ENCODE measurements at places on chromosomes 2 and 18.
A peak's percentile ranks its signal among the peaks of the same experiment; 100 is the strongest.

- no peak for DNase-seq
These were observed 24.9 kb downstream of the ACAA2 start for GRCh38 chr18:49788327-49788898.

DNA sequence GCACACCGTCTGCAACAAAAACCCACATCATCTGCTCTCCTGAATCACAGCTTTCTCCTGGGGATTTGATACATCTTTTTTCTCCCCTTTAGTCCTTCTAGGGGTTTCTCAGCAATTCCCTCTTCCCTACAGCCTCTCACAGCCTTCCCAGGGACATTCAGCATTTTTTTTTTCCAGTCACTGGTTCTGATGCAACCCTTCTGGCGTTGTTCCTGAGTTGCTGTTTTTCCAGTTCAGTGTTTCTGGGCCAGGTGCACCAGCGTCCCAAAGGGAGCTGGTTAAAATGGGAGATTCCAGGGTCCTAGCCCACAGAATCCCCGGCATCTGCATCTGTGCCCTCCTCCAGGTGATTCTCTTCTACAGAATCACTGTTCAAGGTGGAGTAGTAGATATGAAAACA, 36.1 kb downstream of the ADCY3 start:
- DNase-seq: no peak

DNA sequence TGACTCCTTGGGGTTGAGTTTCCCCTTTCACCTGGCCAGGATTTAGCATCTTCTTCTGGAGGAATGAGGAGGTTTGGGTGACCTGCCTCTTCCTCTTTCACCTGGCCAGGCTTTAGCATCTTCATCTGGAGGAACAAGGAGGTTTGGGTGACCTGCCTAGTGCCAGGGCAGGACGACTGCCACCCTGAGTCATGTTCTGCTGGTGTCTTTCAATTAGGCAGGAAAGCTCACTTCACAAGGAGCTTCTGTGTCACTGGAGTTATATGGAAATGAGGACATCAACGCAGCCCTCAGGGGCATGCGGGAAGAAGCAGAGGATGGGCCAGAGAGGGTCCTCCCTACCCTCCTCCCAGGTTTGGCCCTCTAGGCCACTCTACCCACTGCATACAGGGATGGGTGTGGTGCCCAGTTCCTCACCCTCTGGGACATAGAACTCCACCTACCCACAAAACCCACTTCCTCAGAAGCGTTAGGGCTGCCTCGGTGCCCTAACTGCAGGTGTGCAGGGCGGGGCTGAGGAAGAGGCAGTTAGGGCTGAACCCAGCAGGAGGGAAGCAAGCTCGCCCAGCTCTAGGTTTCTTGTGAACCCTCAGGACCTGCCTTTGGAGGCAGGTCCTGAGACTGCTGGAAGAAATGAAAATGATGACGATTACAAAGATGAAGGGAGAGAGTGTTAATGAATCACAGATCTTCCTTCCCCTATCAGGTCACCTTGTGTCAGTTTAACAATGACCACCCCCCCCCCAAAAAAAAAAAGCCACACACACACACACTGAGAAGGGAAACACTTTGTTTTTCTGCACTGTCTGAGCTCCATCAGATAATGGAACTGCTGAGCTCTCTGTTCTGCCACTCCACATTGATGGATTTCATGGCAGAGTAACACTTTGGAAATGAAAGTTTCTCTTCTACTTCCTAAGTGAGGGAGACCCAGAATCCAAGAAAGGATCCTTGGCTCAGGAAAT, 71.0 kb downstream of the ARL4C start:
- no peak for DNase-seq

DNA sequence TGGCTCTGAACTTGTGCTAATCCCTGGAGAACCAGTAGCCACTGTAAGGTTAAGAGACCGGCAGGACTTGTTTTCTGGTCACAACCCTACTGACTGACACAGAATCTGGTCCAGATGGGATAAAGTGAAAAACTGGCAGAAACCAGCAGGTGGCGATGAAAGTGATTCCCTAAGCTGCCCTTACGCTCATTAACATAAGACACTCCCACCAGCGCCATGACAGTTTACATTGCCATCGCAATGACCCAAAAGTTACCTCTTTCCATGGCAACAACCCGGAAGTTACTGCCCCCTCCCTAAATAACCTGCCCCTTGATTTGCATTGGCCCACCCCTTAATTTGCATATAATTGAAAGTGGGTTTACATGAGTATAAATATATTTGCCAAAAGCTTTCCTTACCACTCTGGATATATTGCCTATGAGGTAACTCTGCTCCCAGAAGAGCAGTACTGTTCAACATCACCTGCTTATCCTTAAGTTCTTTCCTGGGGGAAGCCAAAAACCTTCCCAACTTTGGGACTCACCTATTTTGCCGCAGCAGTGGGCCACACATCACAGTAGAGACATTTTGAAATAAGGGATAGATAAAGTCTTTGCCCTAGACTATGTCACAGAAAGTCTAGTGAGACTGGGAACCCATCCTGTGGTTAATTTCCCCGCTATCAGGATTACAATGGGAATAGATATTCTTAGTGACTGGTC, 35.8 kb upstream of the AFF3 start:
- DNase-seq: peak; percentile 52

DNA sequence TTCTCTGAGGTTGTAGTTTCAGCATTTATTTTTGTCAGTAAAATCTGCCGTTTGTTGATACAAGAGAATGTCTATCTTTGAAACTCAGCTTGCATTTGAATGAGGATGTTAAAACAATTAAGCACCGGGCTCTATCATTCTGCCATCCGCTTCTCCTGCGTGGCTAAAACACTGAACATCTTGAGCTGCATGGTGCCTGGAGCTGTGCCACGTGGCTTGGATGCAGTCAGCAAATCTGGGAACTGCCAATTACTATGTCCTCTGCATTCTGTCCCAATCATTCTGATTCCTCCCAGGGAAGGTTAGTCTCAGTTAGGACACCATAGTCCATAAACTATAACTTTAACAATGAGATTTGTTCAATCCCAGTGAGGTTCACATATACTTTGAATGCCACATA, 598.4 kb downstream of the FBXO15 start:
- no peak for DNase-seq

DNA sequence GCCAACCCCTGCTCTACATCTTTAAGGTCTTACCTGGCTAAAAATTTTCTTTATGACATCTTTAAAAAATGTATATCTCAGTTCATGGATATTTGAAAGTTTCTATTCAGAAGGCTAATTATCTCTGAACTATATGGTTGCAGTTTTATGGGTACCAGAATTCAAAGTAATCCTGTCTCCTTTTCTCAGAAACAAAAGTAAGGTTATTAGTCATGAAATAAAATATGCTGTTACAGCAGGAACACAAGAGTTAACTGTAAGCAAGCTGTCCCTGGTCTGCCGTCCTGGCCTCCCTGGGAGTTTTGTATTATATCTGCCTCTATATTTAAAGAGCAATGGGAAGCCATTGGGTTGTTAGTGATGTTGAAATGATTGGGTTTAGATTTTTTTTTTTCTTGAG, 34.0 kb downstream of the SLC4A1AP start:
- no peak for DNase-seq

DNA sequence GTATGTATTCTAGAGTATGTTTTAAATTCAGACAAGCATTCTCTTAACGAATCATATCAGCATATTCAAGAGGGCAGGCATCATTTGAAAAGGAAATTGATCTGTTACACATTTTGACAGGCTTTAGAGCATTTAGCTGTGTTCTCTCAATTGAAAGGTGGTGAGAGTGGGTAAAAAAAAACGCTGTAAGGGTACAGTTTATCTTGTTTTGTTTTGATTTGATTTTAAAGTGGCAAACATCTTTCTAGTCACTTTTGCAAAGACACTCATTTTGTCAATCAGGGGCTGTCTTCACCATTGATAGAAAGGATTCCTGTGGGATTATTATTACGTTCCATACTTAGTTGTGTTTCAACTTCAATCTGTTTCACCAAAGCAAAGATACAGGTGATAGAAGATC, 2.2 kb downstream of the CDH19 start:
- DNase-seq: no peak

GRCh38 chr2:113240150-113240914, 38.4 kb downstream of the PAX8 start:
- peak; percentile 21 for DNase-seq

DNA sequence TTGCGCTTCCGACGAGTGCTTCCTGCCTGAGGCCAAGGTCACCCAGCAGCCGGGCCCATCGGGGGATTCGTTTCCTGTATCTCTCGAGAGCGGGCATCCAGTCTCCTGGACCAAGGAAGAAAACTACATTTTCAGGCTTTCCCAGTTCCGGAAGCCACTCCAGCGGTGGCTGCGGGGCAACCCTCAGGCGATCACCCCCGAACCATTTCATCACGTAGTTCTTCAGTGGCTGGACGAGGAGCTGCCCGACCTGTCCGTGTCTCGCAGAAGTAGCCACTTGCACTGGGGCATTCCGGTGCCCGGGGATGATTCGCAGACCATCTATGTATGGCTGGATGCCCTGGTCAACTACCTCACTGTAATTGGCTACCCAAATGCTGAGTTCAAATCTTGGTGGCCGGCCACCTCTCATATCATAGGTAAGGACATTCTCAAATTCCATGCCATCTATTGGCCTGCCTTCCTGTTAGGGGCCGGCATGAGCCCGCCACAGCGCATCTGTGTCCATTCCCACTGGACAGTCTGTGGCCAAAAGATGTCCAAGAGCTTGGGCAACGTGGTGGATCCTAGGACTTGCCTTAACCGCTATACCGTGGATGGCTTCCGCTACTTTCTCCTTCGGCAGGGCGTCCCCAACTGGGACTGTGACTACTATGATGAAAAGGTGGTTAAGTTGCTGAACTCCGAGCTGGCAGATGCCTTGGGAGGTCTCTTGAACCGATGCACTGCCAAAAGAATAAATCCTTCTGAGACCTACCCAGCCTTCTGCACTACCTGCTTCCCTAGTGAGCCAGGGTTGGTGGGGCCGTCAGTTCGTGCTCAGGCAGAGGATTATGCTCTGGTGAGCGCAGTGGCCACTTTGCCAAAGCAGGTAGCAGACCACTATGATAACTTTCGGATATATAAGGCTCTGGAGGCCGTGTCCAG, 1.0 kb downstream of the MARS2 start:
- DNase-seq: no peak

GRCh38 chr2:173696274-173696673, 268.9 kb downstream of the SP3 start:
- DNase-seq: no peak

DNA sequence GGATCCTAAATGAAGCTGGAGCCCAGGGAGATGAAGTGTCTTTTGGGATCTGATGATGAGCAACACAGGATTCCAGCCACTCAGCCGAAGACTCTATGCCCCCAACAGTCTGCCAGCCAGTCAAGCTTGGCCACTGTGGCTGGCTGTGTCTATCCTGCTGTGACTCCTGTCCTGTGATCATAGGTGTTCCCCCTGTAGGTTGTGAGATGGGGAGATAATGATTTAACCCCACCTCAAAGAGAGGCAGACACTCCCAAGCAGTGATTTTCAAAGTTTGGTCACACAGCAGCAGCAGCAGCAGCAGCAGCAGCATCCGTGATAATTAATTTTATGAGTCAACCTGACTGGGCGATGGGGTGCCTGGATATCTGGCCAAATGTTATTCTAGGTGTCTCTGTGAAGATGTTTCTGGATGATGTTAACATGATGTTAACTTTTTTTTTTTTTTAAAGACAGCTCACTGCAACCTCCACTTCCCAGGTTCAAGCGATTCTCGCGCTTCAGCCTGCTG, 21.4 kb upstream of the RHOB start:
- DNase-seq: no peak

DNA sequence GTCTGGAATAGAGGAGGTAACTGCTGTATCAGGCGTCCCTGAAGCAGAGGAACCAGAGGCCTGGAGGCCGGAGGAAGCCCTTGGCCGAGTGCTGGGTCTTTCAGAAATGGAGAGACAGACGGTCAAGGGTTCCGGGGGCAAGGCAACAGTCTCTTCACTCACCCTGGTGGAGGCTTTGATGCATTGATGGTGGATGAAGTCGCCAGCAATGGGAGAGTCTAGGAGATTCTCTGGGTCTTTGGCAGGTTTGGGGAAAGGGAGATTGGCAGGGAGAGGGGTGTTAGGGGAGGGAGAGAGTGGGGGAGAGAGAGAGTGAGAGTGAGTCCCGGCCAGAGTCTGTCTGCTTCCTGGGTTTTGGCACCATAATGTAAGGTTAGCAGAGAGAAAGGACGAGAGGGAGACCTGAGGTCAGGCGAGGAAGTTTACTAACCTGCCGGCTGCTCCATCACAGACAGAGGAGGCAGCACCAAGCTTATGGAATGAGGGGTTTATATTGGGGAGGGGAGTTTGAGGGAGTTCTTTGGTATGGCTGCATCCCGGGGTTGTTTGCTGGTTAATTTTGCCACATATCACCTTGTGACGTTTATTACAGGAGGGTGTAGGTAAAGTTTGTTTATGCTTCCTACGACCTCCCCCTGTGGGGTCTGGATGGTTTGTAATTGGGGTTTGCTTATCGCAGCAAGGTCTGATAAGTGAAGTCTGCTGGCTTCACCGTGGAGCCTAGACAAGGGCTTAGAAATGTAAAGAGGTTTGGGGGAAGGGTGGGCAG, 19.6 kb downstream of the COMMD1 start:
- DNase-seq: no peak

DNA sequence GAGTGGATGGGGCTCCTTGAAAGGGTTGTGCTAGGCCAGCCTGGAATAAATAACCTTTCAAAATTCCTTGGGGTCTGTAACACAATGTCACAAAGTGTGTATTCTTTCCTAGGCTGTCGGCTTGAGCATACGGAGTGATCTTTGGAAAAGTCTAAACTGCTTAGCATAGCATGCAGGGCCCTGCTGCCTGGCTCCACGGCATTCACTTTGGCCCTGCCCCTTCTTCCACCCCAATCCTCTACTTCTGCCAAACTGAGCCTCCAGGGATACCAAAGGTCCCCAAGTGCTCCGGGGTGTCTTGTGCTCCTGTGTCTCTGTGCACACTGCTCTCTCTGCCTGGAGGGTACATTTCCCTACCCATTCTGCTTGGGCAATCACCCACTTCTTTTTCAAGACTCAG, 196.1 kb downstream of the LTBP1 start:
- no peak for DNase-seq

- DNase-seq: no peak
These were observed 31.9 kb upstream of the NRP2 start for GRCh38 chr2:205650450-205650849.

DNA sequence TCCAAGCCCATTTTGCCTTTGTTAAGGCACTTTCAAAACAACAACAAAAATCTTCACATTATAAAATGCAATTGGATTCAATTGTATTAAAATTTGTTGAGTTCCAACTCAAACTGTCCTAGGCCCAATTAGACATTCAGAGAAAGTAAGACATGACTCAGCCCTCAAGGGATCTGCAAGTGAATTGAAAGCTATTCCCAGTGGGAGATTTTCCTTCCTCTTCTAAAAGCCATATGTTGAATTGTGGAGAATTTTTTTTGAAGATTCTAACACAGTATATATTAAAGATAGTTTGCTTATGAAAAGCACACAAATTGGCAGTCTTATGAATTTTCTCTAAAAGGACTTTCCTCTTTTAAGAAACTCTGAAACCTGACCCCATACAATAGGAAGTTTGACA, 268.0 kb upstream of the PARD3B start:
- DNase-seq: no peak

- DNase-seq: no peak
These were observed 24.7 kb upstream of the NRP2 start for GRCh38 chr2:205657579-205657978.

GRCh38 chr2:50551018-50551726, 480.8 kb downstream of the NRXN1 start:
- no peak for DNase-seq

Data from NCI-H2029 treated with DMSO at 0.1 percent for 48 hours (cell line).